CD4-positive, alpha-beta T cell treated with Interleukin-10 for 1 hour (primary cell): ENCODE measurements at places on chromosomes 1 and 21.

DNA sequence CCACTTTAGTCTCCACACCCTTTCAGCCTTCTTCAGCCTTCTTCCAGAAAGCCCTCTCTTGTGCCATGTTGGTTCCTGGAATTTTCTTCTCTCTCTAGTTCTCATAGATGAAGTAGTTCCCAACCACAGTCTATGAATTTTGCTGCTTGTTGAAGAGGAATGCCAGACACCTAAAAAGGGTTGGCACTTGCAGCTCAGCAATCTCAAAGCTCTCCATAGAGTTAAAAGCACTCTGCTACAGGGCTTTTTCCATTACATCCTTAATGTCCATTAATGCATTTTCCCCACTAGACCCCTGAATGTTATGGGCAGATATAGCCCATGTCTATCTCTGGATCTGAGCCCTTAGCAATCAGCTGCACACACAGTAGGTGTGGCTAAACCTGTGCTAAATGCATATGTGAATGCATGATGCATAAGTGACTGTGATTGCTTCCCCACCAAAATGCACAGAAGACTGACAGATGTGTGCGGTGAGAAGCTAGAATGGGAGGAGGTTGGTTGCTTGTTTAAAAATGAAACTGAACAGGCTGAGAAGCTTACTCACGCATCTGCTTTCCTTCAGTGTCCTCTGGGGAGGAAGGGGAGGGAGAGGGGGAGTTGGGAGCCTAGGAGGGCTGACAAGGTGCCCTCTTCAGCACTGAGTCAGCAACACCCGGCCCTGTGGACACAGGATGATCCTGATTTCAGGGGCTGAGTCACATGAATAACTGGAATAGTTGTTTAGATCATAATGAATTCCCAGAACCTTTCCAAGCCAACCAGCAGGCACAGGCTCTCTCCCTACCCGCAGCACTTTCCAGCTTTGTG is 146.1 kb upstream of the FGGY start:
- peak; percentile 9 for DNase-seq

GRCh38 chr1:215637041-215637573 is 70.0 kb downstream of the KCTD3 start:
- DNase-seq, result no peak

DNA sequence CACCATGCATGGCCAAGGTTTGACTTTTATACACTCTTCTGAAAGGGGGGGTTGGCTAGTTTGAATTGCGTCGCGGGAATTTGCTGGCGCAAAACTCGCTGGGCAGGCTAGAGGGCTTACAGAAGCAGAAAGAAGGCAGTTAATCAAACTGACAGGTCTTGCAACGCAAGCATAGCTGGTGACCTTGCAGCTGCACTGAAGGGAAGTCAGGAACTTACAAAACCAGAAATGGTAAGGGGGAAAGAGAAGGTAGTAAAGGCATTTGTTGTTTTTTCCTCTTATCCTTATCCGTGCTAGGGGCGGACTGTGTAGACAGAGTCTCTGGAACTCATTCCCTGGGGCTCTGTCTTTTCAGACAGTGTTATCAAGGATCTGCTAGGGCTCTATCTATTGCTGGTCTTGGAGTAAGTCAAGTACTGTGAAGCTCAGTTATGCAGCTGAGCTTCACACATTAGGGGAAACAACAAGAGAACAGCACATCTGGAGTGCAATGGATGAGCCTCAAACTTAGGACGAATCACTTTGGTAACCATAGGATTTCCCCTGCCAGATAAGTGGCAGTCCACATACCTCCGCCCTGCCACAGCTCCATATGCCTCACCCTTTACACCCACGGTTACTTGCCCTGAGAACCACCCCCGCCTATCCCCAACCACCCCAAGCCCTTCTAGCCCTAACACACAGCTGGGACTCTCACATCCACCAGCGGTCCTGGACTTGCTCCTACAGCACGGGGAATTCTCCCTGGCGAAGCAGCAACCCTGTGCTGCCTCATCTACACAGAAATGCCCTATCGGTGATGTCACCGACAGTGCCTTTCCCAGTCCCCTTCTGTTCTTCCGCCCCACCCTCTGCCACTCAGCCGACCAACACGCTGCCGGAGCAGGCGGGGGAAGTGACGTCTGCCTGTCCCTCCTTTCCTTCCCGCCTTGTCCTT is 251.4 kb downstream of the FAM72C start:
- DNase-seq, result no peak

DNA sequence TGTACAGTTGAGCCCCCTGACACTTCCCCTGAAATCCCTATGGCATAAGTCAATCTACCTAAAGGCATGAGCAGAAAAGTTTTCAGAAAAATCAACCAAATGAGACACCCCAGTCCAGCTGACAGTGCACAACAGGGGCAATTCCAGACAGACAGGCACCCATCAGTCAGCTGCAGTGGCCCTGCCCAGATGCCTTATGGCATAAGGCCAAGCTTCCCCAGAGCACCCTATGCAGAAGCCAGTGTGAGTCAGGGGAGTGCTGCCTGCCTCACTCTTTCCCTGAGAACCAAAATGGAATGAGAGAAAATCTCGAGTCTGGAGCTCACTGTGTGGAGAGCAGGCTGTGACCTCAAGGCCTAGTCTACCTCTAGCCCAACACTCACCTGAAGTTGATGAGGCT is 38.1 kb downstream of the MRAP start:
- DNase-seq, result no peak
